ENCODE measurements at places on chromosomes 4 and X.

- DNase-seq, result peak; percentile 72
Observed at GRCh38 chr4:83252782-83253405, 31.7 kb downstream of the COQ2 start.

GRCh38 chr4:6612961-6613675, 27.4 kb upstream of the MRFAP1 start:
- DNase-seq, result no peak

DNA sequence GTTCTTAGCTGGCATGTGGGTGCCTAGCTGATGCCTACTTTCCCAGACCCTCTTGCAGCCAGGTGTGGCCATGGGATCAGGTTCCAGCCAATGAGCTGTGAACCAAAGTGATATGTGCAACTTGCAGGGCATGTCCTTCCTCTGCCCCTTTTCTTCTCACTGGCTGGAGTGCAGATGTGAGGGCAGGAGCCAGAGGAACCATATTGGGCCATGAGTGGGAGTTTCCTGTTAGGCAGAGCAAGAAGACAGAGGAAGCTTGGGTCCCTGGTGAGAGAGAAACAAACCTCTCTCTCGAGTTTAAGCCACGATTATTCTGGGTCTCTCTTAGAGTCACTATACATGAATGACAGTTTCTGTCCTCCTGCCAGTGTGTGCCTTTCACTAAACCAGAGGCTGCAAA, 120.4 kb upstream of the STX18 start:
- no peak for DNase-seq

DNA sequence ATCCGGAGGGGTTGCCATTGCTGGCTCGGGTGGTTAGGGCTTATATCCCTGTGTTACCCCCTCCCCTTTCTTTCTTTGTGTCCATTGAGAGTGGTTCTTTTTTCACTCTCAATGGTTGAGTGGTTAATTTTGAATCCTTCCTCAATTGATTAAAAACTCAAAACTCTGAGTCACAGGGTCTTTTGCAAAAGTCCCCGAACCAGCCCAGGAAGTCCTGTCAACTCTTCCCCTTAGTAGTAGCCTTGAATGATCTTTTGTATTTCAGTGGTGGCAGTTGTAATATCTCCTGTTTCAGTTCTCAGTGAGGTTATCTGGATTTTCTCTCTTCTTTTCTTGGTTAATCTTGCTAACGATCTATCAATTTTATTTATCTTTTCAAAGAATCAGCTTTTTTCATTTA, 170.0 kb upstream of the GYPA start:
- no peak for DNase-seq

DNA sequence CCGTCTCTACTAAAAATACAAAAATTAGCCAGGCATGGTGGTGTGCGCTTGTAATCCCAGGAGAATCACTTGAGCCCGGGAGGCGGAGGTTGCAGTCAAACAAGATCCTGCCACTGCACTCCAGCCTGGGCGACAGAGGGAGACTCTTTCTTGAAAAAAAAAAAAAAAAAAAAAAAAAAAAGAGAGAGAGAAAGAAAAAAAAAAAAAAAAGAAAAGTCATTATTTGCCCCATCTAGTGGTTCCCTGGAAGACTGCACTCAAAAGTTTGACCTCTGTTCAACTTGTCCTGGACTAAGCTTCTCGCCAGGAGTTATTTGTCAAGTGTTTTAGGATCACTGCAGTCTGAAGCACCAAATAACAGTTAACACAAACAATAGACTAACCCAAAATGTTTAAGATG, 45.3 kb upstream of the KCTD8 start:
- no peak for DNase-seq

GRCh38 chr4:142648378-142648777, 197.7 kb downstream of the INPP4B start:
- DNase-seq, result no peak

DNA sequence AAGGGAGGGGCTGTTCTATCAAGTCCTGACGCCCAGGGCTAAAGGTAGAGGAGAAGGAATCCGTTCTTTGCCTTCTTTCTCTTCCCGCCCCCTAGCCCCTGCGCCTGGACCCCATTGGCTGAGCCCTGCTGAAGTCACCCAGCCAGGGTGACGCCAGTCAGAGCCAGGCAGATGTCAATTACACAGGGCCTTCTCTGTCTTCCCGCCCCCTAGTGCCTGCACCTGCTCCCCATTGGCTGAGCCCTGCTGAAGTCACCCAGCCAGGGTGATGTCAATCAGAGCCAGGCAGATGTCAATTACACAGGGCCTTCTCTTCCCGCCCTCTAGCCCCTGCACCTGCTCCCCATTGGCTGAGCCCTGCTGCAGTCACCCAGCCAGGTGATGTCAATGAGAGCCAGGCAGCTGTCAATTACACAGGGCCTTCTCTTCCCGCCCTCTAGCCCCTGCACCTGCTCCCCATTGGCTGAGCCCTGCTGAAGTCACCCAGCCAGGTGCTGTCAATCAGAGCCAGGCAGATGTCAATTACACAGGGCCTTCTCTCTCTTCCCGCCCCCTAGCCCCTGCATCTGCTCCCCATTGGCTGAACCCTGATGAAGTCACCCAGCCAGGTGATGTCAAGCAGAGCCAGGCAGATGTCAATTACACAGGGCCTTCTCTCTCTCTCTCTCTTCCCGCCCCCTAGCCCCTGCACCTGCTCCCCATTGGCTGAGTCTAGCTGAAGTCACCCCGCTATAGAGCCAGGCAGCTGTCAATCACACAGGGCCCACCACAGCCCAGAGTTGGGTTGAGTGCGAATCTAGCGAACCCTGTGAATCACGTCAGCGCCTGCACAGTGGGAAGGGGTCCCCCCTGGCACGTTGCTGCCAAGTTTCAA, 46.4 kb downstream of the ASMT start:
- no peak for DNase-seq

GRCh38 chrX:7314425-7314824, 166.5 kb upstream of the PUDP start:
- DNase-seq, result peak; percentile 72

DNA sequence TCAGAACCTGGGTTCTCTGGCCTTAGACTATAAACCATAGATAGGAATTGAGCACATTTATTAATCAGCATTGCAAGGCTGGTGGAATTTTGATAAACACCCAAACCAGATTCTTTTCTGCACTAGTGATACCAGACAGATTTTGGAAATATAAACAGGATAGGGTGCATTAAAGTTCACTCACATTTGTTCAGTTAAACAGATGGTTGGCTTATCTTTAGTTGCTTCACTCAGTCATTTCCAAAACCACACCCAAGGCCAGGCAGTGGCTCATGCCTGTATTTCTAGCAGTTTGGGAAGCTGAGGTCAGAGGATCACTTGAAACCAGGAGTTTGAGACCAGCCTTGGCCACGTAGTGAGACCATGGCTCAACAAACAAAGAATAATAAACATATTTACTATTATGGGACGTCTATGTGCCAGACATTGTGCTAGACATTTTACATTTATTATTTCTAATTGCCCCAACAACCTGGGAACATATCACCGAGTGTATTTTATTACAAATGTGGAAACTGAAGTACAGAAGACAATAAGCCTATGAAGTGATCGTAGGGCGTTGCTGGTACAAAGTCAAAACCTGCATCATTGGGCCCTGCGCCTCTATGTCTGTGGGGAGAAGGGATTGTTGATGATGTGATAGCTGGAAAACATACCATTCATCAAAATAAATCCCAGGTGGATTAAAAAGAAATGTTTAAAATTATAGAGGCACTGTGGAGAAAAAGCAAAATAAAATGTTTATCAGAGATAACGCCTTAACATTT, 15.0 kb downstream of the ADD1 start:
- peak; percentile 89 for DNase-seq

DNA sequence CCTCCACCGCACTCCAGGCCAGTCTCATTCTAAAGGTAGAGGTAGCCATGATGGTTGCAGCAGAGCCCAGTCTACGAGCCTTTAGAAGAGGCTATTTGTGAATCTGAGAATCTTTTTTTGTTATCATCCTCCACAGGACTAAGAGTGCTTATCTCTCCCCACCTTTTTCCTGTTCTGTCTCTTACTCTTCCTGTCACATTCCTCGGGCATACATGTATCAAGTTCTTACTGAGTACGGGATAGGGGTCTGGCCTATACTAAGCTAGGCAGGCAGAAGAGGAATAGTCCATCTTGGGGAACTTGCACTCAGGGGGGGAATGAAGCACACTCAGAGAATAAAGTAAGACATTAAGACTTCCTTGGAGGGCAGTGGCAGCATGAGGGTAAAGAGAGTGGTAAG, 25.7 kb downstream of the LAS1L start:
- no peak for DNase-seq

GRCh38 chr4:5998333-5998936, 19.8 kb downstream of the C4orf50 start:
- DNase-seq, result peak; percentile 76

- no peak for DNase-seq
Observed at GRCh38 chr4:101068115-101068514, 279.2 kb downstream of the PPP3CA start.

DNA sequence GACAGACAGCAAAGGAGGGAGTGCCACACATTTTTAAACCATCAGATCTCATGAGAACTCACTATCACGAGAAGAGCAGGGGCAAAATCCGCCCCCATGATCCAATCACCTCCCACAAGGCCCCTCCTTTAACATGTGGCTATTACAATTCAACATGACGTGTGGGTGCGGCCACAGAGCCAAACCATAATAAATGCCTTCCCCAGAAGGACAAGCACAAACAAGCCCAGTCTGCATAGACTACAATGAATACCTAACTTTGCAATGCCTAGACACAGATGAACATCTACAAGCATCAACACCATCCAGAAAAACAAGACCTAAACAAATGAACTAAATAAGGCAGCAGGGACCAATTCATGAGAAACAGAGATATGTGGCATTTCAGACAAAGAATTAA, 12.3 kb downstream of the ETDA start:
- no peak for DNase-seq

GRCh38 chr4:121554382-121554781, 142.4 kb downstream of the ANXA5 start:
- DNase-seq, result no peak

DNA sequence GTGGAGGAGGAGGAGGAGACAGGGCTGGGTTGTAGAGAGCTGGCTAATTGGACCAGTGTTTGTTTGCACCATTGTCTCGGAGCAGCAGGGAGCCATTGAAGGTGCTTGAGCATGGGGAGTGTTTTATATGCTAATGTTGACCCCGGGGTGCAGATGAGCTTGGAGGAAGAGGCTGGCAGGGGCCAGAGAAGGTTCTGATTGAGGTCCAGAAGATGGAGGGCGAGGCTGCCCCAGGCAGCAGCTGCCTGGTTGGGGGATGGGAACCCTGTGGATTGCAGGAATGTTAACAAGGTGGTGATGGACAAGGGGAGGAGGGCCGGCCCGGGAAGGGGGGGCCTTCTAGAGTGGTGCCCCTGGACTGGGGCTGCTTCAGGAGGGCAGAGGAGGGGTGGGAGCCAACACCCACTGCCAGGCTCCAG, 18.0 kb downstream of the DOK7 start:
- peak; percentile 89 for DNase-seq

DNA sequence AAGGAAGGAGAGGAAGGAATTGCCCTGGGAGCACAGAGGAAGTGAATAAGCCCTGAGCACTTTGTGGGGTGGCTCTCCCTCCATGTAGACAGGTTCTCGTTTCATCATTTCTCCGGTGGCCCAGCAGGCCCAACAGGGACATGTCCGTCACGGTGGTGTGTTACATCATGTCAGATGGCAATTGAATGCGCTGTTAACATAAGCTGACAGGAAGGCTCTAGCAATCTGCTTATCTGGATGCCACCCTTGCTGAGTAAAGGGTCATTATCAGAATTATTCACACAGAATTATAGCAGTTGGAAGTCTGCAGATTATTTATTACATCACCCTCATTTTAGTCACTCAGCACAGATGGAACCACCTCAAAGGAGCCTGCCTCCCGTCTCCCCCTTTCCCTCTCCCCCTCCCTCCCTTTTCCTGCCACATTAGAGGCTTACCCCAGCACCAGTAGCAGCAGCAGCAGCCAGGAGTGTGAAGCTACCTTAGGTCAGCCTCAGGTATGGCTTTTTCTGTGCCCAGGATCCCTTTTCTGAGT, 124.3 kb upstream of the TRIM2 start:
- no peak for DNase-seq

GRCh38 chrX:50579955-50580354, 109.3 kb upstream of the DGKK start:
- DNase-seq, result peak; percentile 48

- no peak for DNase-seq
Observed at GRCh38 chrX:148672517-148672916, 172.1 kb downstream of the AFF2 start.

DNA sequence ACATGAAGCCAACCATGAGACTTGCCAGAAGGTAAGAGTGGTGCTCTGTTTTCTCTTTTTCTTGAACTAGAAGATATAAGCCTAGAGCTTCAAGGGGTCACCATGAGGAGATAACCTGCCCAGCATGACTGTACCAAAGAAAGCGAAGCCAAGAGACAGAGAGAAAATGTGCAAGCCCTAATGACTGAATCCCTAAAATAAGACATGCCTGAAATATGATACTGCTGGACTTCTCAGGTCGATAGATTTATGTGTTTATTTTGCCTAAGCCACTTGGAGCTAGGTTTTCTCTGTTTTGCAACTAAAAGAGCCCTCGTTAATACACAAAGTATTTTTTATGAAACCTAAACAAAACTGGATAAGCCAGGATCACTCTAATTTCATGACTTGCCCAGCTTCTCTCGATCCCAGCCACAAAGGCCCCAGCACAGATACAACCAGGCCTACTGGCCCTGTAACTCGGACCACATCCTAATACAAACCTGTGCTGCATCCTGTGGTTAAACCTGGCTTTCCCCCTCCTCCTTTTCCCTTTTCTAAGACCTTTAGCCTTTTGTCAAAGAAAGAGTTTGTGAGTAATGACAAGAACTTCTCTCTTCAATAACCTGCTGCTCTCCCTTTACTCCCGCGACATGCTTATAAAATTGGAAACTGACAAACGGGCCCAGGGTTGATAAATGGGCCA, 185.8 kb downstream of the APBB2 start:
- DNase-seq, result peak; percentile 66

DNA sequence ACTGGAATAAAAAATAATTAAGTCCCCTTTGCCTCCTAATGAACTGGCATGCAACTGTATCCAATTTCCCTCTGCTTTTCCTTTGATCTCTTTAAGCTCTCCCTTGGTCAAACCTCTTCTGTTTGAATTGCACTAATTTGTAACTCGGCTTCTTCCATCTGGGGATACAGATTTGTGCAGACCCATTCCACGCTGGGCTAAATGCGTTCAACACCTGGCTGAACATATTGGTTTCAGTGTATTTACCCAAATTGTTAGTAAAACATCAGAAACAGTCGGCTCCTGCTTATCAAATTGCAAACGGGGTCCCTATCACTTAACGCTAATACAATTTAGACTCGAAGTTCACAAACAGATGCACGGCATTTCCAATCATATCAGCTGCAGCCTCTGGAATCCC, 124.9 kb upstream of the TAPT1 start:
- no peak for DNase-seq

DNA sequence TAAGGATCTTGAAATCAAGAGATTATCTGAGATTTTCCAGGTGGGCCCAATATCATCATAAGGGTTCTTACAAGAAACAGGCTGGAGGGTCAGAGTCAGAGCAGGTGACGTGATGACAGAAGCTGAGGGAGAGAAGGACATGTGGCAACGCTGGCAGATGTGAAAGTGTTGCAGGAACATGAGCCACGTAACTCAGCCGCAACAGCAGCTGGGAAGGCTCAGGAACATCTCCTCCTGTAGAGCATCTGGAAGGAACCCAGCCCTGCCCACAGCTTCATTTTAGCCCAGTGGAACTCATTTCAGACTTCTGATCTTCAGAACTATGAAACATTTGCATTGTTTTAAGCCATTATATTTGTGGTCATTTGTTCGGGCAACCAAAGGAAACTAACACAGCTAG, 156.3 kb upstream of the VEGFC start:
- DNase-seq, result peak; percentile 72
